ENCODE measurements at places on chromosomes 13 and 19. TPM values are rescaled to one million over a fixed set of nuclear protein-coding genes. Genes with fewer than 3 reads are reported as not detected.

The ZNF506 gene
- 10.5 TPM for total RNA-seq

The ZNF285 gene
- 5.3 TPM for total RNA-seq

DNA sequence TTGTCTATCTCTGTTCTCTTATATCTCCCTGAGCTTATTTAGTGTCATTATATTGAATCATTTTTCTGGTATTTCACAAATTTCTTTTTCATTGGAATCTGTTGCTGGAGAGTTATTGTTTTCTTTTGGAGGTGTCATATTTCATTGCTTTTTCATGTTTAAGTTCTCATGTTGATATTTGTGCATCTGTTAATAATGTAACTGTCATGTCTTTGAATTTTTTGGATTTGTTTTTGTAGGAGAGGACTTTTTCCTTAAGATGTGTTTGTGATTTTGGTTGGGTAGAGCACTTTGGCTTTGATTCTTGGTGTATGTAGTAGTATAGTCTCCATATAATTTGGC lies 64.0 kb downstream of the DNAJC3 start:
- peak overlapping the region; percentile 50 for H3K27ac ChIP-seq
- H3K36me3 ChIP-seq = peaks cover 10% of the 10 kb centered on the region
- no peak for DNase-seq
- H3K4me3 ChIP-seq = peak overlapping the region; percentile 31
- H3K27me3 ChIP-seq = no peaks in the 10 kb centered on the region

- H3K4me1 ChIP-seq = peaks cover 27% of the 10 kb centered on the region
- no peak overlapping the region for H3K4me3 ChIP-seq
- H3K27me3 ChIP-seq = no peaks in the 10 kb centered on the region
- peaks cover 21% of the 10 kb centered on the region for H3K36me3 ChIP-seq
These were observed 6.3 kb downstream of the PTOV1 start for GRCh38 chr19:49857061-49857837.

GRCh38 chr13:45915686-45916439 lies 64.3 kb upstream of the SIAH3 start:
- H3K4me1 ChIP-seq = no peaks in the 10 kb centered on the region
- H3K4me3 ChIP-seq = no peak overlapping the region
- no peak overlapping the region for H3K27ac ChIP-seq
- H3K36me3 ChIP-seq = no peaks in the 10 kb centered on the region
- no peak for DNase-seq

- peaks cover 29% of the 10 kb centered on the region for H3K4me1 ChIP-seq
- peaks cover 13% of the 10 kb centered on the region for H3K36me3 ChIP-seq
- no peaks in the 10 kb centered on the region for H3K27me3 ChIP-seq
- H3K4me3 ChIP-seq = no peak overlapping the region
These were observed 24.9 kb downstream of the ARHGEF7 start for GRCh38 chr13:111139873-111140561.

DNA sequence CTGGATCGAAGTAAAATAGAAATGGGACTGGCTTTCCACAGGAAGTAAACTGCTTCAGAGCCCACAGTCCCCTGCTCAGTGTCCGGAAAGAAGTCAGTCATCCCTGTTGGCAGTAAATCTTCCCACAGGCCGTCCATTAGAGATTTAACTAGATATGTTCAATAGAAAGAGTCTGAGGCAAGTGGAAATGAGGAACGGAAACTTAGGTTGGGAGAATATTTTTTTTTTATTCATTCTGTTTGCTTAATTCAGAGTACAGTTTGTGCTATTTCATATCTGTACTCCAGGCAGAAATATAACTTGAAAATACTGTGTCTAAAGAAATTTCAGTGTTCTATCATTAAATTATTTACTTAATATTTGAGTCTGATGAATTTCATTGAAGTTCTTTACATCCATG lies 22.7 kb downstream of the SLC25A15 start:
- no peaks in the 10 kb centered on the region for H3K27me3 ChIP-seq
- peaks cover 56% of the 10 kb centered on the region for H3K36me3 ChIP-seq
- H3K27ac ChIP-seq = peak overlapping the region; percentile 23

GRCh38 chr19:46617601-46618000 lies 7.3 kb downstream of the PTGIR start:
- H3K4me1 ChIP-seq = peaks cover 36% of the 10 kb centered on the region
- H3K4me3 ChIP-seq = no peak overlapping the region
- H3K36me3 ChIP-seq = no peaks in the 10 kb centered on the region
- no peak for DNase-seq
- H3K27me3 ChIP-seq = no peaks in the 10 kb centered on the region

GRCh38 chr13:97471711-97472110 lies 37.7 kb downstream of the RAP2A start:
- H3K4me3 ChIP-seq = no peak overlapping the region
- H3K27ac ChIP-seq = no peak overlapping the region
- no peaks in the 10 kb centered on the region for H3K27me3 ChIP-seq
- H3K4me1 ChIP-seq = peaks cover 6% of the 10 kb centered on the region
- H3K36me3 ChIP-seq = no peaks in the 10 kb centered on the region
- DNase-seq = no peak

GRCh38 chr13:22081430-22081829 lies 410.6 kb downstream of the FGF9 start:
- H3K36me3 ChIP-seq = no peaks in the 10 kb centered on the region
- H3K27ac ChIP-seq = no peak overlapping the region
- H3K27me3 ChIP-seq = no peaks in the 10 kb centered on the region
- H3K4me3 ChIP-seq = no peak overlapping the region

- H3K27ac ChIP-seq = peak overlapping the region; percentile 23
- no peaks in the 10 kb centered on the region for H3K36me3 ChIP-seq
- H3K4me1 ChIP-seq = peaks cover 20% of the 10 kb centered on the region
- no peaks in the 10 kb centered on the region for H3K27me3 ChIP-seq
These were observed 103.1 kb downstream of the TNFRSF19 start for GRCh38 chr13:23673354-23673753.

DNA sequence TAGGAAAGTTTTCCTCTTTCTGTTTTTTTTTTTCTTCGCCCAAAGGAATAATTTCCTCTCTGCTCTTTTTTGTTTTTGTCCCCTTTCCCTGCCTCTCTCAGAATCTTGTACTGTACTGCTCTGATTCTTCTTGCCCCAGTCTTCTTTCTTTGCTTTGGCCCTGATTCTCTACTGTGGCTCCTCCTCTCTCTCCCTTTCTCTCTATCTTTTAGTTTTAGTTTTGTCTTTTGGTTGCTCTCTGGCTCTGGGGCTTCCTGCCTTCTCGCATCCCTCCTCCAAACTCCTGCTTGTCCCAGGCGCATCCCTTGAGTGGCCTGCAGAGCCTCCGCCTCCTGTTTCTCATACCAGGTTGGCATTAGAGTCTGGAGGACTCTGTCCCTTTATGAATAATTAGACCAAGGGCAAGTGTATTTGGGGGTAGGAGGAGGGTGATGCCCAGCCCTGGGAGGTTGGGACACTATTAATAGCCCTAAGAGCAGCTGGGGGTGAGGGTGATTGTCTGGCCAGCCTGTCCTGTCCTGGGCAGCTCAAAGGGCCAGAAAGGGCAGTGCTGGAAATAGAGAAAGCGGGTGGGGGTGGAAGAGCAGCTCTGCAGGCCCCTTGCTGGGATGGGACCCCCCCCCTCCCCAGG lies 39.1 kb downstream of the LYL1 start:
- peaks cover 43% of the 10 kb centered on the region for H3K4me1 ChIP-seq
- H3K4me3 ChIP-seq = no peak overlapping the region
- no peaks in the 10 kb centered on the region for H3K27me3 ChIP-seq
- no peak overlapping the region for H3K27ac ChIP-seq
